ENCODE measurements at places on chromosomes 2 and 18. TPM values are rescaled to one million over a fixed set of nuclear protein-coding genes. Genes with fewer than 3 reads are reported as not detected.

DNA sequence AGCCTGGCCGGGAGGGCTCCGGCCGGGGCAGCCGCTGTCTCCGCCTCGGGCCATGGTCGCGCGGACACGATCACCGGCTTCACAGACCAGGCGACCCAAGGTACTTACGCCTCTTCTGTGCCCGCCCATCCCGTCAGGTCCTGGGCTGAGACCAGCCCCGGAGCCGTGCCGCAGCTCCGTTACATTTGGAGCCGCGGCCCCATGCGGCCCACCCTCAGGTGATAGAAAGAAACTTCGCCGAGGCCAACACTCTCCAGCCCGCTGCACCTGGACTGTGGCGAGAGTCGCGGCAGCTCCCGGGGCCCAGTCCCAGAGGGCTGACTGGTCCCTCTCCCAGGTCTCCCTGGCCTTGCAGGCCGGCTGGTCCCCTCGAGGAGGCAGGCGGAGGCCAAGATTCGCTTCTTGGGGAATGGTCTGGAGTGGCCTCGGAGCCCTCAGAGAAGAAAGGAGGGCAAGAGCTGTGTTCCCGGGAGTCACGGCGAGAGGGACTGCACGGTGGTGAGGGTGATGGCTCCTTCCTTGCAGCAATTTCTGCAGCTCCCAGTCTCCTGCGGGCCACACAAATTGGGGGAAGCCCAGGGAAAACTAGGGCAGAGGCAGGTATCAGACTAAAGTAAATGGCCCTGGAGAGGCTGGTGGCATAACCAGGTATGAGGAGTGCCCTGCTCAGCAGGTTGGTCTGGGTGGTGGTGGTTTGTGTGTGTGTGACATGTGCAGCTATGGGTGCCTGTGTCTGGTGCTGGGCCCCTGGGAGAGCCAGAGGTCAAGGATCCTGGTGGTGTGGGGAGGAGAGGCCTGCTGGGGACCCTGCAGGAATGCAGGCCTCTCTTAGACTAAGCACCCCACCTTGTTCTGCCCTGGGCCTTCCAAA lies 822 bp downstream of the GDF7 start:
- DNase-seq = no peak

- DNase-seq = no peak
These were observed 96.2 kb downstream of the CABLES1 start for GRCh38 chr18:23231340-23232021.

DNA sequence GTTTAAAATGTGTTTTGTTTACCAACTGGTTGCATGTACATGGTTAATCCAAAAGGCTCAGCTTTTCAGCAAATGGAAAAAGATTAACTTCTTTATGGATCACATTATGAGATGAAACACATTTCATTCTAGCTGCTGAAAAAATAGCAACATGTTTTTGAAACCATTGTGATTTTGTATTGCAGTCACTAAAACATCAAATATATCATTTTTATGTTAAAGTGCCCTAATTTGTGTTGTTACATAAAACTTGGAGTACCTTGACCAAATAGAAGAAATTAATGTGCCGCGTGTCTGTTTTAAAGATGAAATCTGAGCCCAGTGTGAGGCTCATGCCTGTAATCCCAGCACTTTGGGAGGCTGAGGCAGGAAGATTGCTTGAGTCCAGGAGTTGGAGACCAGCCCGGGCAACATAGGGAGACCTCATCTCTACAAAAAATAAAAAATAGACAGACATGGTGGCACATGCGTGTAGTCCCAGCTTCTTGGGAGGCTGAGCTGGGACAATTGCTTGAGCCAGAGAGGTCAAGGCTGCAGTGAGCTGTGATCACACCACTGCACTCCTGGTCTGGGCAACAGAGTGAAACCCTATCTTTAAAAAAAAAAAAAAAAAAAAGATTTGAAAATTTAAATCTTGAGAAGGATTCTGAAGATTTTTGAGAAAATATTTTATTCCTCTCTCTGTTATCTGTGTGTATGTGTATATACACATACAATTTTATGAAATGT lies 96.6 kb downstream of the FMNL2 start:
- no peak for DNase-seq

LAMA3 gene
- 2.0 TPM for polyA plus RNA-seq
